RWPE1 (cell line): ENCODE measurements at places on chromosomes 11 and 22.
A peak's percentile ranks its signal among the peaks of the same experiment; 100 is the strongest.

GRCh38 chr11:2731130-2732125, 31.6 kb upstream of the KCNQ1OT1 start:
- DNase-seq: no peak

DNA sequence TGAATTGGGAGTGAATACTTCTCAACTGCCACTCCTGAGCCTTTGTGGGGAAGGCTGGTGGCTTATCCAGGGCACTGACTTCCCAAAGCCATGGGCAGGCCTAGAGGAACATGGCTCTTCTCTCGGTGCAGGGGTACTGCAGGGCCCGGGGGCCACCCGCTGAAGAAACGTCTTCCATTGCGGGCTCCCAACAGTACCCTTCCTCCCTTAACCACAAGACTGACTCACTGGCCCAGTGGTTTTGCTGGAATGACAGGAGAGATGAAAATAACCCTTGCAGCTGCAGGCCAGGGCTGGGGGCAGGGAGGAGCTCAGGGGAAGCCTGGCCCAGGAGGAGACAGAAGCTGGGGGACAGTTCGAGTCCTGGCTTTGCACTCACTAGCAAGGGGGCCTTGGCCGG, 13.5 kb downstream of the TXN2 start:
- DNase-seq: peak; percentile 78

GRCh38 chr11:29293825-29294224, 723.0 kb downstream of the KCNA4 start:
- peak; percentile 29 for DNase-seq

GRCh38 chr11:34915136-34916014, 804 bp downstream of the APIP start:
- DNase-seq: no peak

GRCh38 chr11:109439684-109440083, 17.7 kb downstream of the C11orf87 start:
- no peak for DNase-seq

GRCh38 chr22:37326726-37327125, 44.4 kb downstream of the CYTH4 start:
- no peak for DNase-seq

- DNase-seq: peak; percentile 36
Observed at GRCh38 chr11:58629857-58630256, 7.4 kb downstream of the CNTF start.

DNA sequence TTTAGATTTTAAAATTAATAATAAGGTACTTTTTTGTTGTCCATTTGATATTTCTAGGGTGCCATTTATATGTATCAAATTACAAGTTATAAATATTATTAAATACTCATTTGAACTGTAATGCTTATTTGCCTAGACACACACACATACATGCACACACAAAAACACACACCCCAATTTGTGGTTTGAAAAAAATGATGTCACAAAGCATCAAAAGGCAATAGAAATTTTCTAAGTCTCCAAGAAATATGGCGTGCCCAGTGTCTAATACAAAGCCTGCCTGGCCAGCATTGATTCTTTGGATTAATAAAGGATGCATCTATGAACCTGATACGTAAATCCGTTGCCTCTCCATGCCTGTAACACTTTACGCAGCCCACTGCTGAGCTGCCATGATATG, 252.8 kb upstream of the BLID start:
- no peak for DNase-seq

DNA sequence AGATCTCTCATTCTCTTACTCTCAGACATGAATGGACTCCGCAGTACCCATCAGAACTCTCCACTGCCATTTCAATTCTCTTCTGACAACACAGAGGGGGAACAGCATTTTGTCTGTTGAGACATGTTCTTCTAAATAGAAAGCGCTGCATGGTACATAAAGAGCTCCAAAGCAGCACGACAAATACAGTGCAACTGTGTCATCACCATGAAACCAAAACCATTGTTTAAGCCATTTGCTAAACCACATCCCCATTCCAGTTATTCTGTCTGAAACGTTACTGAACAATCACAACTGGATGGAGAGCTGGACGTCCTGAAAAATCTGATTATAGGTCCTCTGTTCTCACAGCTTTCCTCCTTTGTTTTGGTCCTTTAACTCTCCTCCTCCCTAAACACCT, 17.9 kb upstream of the TENM4 start:
- no peak for DNase-seq

GRCh38 chr22:40030026-40030757, 35.4 kb downstream of the FAM83F start:
- no peak for DNase-seq

- DNase-seq: no peak
Observed at GRCh38 chr11:76674517-76675400, 4.2 kb upstream of the LRRC32 start.

DNA sequence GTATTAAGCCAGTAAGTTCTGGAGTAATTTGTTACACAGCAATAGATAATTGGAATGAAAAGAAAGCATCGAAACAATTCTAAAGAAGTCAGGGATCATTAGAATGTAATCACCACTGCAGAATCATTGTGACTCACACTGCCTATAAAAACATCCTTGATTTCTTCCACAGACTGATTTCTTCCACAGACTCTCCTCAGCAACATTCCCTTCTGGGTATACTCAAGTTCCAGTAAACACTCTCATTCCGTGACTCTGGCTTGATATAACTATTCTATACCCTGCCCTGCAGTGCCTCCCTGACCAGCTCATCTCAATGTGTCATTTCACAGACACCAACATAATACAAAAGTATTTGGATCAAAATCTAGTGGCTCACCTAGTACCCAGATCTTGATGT, 120.5 kb downstream of the BBOX1 start:
- DNase-seq: no peak

DNA sequence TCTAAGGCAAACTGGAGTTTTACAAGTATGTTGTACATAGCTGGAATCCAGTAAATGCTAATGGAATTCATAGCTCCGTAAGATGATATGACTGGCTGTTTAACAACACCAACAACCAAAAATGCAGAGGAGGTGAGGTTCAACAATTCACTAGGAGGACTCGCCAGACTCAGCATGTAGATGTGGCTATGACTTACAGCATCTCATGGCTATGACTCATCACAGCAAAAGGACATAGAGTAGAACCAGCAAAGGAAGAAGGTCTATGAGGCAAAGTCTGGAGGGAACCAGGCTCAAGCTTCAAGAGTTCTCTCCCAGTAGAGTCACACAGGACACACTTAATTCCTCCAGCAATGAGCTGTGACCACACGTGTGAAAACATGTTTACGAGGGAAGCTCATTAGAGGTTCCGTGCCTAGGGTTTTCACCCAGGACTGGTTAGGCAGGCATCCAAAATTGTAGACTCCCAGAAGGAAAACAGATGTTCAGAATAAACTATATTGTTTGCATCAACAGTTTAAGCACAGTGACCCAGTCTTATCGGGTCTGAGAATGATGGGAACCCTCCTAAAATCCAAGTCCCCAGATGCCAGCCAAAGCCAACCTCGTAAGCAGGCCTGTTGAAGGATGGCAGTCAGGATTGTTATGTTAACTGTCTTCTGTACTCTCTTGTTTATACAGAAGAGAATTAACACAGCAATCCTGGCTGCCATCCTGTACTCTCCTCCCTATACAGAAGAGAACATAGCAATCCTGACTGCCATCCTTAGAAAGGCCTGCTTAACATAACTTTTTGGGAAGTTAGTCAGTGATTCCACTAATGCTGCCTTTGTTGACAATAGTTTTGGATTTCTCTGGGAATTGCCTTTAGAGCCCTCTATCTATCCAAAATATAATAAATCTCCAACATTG, 116.6 kb downstream of the LARGE1 start:
- DNase-seq: no peak

DNA sequence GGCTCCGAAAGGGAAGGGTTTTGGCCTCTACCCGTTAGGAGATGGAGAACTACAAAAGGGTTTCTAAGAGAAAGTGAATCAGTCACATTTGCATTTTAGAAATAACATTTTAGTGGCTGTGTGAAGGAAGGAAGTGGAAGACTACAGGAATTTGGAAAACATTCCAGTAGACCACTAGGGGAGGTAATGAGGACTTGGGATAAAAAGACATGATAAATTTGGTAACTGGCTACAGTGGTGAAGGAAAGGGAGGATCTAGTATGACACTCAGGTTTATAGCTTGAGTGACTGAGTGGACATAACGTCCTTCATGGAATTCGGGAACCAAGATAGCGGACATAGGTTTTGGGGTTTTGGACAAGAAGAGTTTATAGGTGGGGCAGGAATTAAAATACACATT, 7.0 kb upstream of the RRM1 start:
- no peak for DNase-seq

DNA sequence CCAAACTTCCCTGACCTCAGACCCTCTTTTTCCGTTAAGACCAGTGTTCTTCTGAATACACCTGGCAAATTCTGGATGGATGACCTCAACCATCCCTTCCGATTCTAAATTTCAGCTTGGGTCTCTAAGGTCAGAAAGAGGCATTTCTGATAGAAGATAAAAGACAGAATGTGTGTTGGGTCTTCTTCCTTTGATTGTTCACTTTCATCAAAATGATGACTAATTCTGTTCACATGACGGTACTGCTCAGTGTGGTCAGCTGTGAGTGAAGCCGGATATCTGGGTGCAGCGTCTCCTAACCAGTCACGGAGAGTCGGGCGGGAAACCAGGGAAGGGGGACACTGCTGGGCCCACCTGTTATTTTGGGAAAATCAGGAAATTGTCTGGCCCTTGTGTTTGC, 151.6 kb upstream of the NAV2 start:
- no peak for DNase-seq

DNA sequence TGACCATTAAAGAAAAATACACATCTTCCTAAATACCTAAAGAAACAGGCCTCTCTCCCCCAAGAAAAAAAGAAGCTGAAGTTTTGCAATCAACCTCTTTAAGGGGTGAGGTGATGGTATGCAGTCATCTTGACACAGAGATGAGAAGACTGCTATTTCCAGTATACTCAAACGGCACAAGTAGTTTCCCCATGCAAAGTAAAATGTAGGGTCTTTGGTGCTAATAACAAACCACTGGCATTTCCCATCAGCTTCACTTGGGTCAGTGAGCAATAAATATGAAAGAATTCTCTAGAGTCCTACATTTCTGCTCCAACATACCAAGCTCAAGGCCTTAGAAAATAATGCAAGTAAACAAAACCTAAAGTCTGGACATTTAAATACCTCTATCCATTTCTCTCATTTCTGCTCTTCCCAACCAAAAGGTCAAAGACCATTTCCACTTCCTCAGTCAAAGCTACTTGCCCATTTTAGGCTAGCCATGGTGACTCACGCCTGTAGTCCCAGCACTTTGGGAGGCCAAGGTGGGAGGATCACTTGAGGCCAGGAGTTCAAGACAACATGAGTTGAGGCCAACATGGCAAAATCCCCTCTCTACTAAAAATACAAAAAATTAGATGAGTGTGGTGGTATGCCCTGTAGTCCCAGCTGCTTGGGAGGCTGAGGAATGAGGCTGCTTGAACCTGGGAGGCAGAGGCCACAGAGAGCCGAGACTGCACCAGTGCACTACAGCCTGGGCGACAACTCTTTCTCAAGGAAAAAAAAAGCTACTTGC, 39.5 kb upstream of the CHRNA10 start:
- DNase-seq: no peak

- no peak for DNase-seq
Observed at GRCh38 chr11:121898903-121899302, 217.1 kb downstream of the BLID start.
